CD4-positive, alpha-beta T cell treated with Interleukin-21 for 1 hour (primary cell): ENCODE measurements at places on chromosomes 16 and 17.

GRCh38 chr17:151886-152859, 14.8 kb downstream of the SCGB1C2 start:
- no peak for DNase-seq

DNA sequence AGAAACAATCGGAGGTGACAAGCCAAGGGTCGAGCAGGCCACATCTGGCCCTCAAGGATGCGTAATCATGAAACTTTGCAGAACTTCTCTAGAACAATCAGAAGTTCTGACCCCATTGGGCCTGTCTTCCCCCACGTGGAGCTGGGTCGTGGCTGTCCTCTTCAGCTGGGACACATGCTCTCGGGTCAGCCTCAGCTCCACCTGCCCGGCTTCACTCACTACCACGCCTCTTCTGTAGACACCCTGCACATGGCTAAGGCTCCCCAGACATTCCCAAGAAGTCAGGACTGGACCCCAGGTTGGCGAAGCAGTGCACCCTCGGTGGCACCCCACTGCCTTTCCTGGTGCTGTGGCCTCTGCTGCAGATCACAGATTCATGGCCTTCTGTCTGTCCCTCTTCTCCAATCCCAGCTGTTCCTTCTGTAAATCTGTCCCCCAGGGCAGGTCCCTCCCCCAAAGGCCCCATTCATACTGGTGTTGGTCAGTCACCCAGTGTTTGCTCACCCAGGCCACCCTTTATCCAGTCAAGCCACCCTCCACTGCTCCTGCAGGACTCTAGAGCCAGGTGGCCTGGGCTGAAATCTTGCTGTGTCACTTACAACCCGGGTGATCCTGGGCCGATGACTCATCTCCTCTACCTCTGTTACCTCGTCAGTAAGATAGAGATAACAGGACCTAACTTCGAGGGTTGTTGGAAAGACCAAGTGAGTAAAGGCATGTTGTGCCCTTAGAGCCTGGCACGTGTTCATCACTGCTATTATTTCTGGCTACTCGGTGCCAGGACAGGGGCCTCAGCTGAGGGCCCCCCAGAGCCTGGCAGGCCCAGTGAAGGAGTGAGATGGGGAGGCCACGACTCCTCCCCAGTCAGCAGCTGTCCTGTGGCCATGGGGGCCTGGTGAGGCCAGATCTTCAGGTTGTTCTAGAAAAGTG, 1.4 kb upstream of the SLC5A11 start:
- no peak for DNase-seq

DNA sequence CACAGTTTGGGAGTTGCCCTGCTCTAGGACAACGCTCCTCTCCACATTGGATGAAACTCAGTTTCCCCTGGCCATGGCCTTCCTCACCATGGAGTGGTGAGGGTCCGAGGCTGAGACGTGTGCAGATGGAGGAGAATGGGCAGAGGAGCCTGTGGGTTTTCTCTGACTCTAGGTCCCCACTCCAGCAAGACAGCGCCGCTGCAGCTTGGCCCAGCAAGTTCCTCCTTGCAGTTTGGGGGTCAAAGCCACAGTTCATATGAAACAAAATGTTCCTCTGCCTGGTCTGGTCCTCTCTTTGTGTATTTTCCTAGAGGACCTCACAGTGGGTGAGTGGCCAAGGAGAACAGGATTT, 2.3 kb downstream of the C16orf54 start:
- no peak for DNase-seq

DNA sequence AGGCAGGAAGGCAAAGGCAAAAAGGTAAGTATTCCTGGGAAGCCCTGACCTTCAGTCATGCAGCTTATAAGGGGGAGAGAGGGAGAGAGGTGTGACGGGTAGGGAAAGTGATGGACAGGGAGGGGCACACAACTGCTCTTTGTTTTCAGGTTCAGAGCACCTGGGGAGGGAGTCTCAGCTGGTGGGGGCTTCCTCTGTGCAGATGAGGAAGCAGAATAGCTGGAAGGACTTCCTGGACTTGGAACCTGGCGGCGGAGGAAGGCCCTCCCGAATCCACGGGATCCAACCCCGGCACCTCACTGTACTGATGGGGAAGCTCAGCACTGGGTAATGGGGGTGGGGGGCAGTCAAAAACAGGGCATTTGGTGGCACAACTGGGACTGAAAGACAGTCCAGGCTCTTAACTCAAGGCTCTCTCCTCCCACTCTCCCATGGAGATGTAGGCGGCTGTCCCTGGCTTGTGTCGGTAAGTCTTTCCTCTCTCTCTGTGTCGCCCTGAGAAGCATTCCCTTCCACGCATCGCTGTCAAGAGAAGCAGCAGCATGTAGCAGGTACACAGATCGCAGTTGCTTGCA, 11.9 kb upstream of the PITPNM3 start:
- DNase-seq = no peak

- DNase-seq = no peak
These were observed 18.5 kb upstream of the SPNS2 start for GRCh38 chr17:4479982-4480751.

DNA sequence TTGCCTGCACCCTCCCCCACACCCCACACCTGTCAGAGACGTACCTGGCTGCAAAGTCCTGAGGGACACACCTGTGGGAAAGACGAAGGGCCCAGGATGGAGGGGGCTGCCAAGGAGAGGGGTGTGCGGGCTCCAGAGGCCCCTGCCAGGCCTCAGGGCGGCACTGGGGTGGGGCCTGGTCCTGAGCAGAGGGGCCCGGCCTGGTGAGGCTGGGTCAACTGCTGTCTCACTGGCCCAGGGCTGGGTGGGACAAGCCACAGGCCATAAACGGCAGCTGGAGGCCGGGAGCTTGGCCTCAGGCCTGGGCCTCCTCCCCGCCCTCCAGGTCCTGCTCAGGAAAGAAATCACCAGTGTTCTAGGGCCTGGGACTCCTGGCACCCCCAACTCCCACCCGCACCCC, 510 bp downstream of the TPSG1 start:
- DNase-seq = no peak

GRCh38 chr17:3796110-3796821, 4.7 kb downstream of the ITGAE start:
- DNase-seq = peak; percentile 81
